ENCODE measurements at places on chromosomes 2 and 18. TPM values are rescaled to one million over a fixed set of nuclear protein-coding genes. Genes with fewer than 3 reads are reported as not detected.

Gene MCFD2
- 62.8 TPM for total RNA-seq

Gene CFAP65
- 0.82 TPM for total RNA-seq

Gene METAP1D
- total RNA-seq = 13.1 TPM

Gene MIB1
- total RNA-seq = 41.3 TPM

Gene GAL3ST2
- not detected for total RNA-seq

Gene PLCL1
- 11.1 TPM for total RNA-seq

Gene MTHFD2
- 15.4 TPM for total RNA-seq

Gene CPS1
- 8.7 TPM for total RNA-seq

- H3K27me3 ChIP-seq = no peaks in the 10 kb centered on the region
- H3K36me3 ChIP-seq = no peaks in the 10 kb centered on the region
- H3K27ac ChIP-seq = no peak overlapping the region
- no peaks in the 10 kb centered on the region for H3K4me1 ChIP-seq
These were observed 268.4 kb upstream of the CDH19 start for GRCh38 chr18:66872277-66872676.

DNA sequence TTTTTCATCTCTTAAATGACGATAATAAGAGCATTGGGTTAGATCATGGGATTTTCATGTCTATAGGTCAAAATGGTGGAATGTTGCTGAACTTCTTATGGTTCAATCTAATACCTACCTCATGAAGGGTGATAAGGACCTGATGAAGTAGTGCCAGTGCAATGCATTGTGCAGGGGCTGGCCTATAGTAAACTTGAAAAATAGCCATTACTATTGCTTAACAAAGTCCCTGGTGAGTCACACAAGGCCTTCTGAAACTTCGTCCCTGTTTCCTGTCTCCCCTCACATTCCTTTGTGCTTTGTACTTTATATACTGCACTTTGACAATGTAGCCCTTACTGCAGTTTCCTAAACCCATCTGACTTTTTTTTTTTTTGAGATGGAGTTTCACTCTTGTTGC, 515.9 kb downstream of the SLC4A3 start:
- H3K27ac ChIP-seq = no peak overlapping the region
- no peaks in the 10 kb centered on the region for H3K27me3 ChIP-seq
- H3K36me3 ChIP-seq = no peaks in the 10 kb centered on the region
- H3K4me3 ChIP-seq = no peak overlapping the region
- no peaks in the 10 kb centered on the region for H3K4me1 ChIP-seq

- H3K27ac ChIP-seq = no peak overlapping the region
- H3K27me3 ChIP-seq = no peaks in the 10 kb centered on the region
- no peaks in the 10 kb centered on the region for H3K4me1 ChIP-seq
- H3K4me3 ChIP-seq = no peak overlapping the region
These were observed 303.6 kb upstream of the ID2 start for GRCh38 chr2:8378016-8378810.

DNA sequence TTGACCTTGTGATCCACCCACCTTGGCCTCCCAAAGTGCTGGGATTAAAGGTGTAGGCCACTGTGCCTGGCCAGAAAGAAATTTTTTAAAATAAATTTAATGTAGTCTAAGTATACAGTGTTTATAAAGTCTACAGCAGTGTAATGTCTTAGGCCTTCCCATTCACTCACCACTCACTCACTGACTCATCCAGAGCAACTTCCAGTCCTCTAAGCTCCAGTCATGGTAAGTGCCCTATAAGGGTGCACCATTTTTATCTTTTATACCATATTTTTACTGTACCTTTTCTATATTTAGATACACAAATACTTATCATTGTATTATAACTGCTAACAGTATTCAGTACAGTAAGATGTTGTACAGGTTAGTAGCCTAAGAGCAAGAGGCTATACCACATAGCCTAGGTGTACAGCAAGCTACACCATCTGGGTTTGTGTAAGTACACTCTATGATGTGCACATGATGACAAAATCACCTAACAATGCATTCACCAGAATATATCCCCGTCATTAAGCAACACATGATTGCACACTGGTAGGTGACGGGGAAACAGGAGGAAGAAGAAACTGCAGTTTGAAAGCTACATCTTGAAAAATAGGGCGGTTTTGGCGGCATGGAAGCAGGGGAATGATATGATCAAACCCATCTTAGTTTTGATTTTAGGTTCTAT, 105.1 kb upstream of the ITGB6 start:
- no peak overlapping the region for H3K4me3 ChIP-seq
- no peaks in the 10 kb centered on the region for H3K36me3 ChIP-seq
- no peak overlapping the region for H3K27ac ChIP-seq

DNA sequence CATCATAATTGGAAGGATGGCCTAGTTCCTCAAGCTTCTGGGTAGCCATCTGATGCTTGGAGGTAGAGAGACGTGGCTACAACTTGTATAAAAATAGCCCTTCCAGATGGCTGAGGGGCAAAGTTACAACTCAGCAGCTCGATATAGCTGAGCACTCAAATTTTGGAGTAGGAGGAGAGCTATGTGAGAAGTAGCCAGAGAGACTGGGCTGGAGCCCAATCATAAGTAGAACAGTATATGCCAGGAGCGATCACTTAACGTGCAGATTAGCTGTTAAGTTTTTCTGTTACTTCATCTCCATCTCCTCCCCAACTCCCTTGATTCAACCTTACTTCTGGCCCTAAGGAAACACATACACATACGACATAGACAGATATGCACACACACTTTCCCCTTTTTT, 28.8 kb downstream of the CNRIP1 start:
- no peaks in the 10 kb centered on the region for H3K27me3 ChIP-seq
- H3K36me3 ChIP-seq = no peaks in the 10 kb centered on the region
- no peaks in the 10 kb centered on the region for H3K4me1 ChIP-seq
- H3K27ac ChIP-seq = no peak overlapping the region
- no peak overlapping the region for H3K4me3 ChIP-seq

- no peak for DNase-seq
- H3K27me3 ChIP-seq = no peaks in the 10 kb centered on the region
- no peak overlapping the region for H3K4me3 ChIP-seq
- H3K4me1 ChIP-seq = no peaks in the 10 kb centered on the region
These were observed 164.3 kb upstream of the ARL4C start for GRCh38 chr2:234661175-234661574.

DNA sequence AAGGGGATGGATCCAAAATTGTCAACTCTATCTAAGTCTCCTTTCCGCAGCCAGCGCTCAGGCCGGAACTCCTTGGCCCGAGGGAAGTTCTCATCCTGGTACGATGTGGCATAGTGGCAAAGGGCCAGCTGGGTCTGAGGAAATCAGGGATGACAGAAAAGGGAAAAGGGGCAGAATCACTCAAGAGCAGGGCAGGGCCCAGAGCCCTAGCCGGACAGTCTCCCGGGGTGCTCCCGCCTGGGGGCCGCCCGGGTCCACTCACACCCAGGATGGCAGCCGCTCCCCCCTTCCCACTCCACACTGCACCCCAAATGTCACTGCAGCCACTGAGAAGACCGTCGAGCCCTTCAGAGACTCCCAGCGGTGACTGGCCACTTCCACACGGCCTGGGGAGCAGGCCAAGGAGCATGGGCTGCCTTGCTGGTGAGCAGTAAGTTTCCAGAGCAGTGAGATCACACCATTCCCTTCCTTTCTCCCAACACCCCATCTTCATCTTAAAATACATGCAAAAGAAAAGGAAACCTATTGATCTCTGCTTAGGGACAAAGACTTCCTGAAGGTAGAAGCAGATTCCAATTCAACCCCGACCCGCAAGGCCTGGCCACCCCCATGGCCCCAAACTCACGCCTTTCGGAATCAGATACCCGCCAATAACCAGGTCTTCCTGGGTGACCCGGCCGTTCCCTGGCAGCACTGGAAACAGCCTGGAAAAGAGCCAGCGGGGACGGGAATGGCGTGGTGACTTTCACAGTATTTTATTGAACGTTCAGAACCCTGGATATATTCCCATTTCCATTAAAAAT, 26.7 kb downstream of the CYP27C1 start:
- H3K4me3 ChIP-seq = no peak overlapping the region
- peaks cover 3% of the 10 kb centered on the region for H3K4me1 ChIP-seq
- no peaks in the 10 kb centered on the region for H3K36me3 ChIP-seq

DNA sequence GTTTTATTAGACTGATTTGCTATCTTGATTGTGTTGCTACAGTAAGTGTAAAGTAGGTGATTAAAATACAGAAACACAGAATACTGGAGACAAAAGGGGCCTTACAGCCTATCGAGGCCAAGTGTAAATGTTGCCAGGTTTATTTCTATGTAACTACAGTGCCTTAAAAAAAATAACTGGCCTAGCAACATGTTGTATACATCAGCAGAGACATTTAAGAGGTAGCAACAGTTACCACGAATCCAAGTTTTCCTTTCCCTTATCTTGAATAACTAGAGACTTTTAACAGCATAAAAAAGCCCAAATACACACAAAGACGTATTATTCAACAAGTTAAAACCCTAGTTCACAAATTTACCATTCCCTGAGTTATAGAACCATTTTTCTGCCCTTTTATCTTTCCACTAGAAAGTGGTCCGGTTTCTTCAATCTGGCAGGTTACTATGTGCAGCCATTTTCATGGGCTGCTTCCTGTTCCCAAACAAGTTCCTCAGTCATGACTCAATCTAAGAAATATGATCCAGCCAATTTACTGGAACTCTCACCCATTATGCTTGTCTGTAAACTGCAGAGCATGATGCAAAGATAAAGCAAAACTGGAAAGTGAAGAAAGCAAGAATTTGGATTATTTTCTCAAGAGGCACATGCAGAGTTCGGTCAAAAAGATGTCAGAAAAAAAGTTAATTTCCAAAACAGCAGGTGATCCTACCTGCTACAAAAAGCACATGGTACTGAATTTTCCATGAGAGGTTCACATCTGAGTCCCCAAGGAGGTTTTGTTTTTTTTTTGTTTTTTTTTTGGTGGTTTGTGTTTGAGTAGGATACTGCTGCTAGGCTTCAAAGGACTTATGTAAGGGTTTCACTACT, 22.2 kb downstream of the NFE2L2 start:
- H3K4me1 ChIP-seq = peaks cover 42% of the 10 kb centered on the region
- no peak for DNase-seq
- H3K36me3 ChIP-seq = no peaks in the 10 kb centered on the region
- H3K4me3 ChIP-seq = peak overlapping the region; percentile 9
- H3K27ac ChIP-seq = peak overlapping the region; percentile 71

DNA sequence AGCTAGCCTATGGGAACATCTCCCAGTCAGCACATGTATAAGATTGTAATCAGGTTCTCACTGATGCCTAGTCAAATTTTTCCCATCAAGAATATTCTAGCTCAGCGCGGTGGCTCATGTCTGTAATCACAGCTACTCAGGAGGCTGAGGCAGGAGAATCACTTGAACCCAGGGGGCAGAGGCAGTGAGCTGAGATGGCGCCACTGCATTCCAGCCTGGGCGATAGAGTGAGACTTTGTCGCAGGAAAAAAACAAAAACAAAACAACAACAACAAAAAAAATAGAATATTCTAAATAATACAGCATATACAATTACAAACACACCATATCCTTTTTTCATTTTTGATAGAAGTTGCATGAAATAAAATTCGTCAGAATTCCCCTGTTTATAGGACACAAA, 67.5 kb upstream of the MYCN start:
- no peak overlapping the region for H3K27ac ChIP-seq
- no peak for DNase-seq
- H3K4me1 ChIP-seq = no peaks in the 10 kb centered on the region
- H3K4me3 ChIP-seq = no peak overlapping the region
- no peaks in the 10 kb centered on the region for H3K36me3 ChIP-seq

- no peak for DNase-seq
- no peak overlapping the region for H3K27ac ChIP-seq
- H3K4me3 ChIP-seq = no peak overlapping the region
- H3K36me3 ChIP-seq = no peaks in the 10 kb centered on the region
- no peaks in the 10 kb centered on the region for H3K27me3 ChIP-seq
These were observed 197.5 kb downstream of the SCG2 start for GRCh38 chr2:223404616-223405015.

GRCh38 chr18:32349728-32350395, 120.8 kb downstream of the GAREM1 start:
- DNase-seq = peak; percentile 81
- no peak overlapping the region for H3K27ac ChIP-seq
- H3K4me3 ChIP-seq = no peak overlapping the region
- H3K4me1 ChIP-seq = peaks cover 5% of the 10 kb centered on the region
- H3K27me3 ChIP-seq = no peaks in the 10 kb centered on the region

DNA sequence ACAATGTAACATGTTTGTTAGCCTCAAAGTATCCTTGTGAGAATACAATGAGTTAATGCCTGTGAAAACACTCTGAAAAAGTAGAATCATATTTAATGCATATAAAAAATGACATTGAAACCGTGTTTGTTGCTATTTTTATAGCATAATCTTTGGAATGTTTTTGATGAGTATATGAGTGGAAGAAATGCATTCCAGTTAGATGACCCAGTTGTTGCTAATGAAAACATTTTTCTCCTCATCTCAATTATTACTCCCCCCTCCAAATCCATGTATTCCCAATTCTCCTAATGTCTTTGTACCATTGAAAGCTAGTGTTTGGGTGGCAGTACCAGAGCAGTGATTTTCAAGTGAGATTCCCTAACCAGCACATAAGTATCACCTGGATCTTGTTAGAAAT, 67.1 kb upstream of the DSEL start:
- H3K4me1 ChIP-seq = no peaks in the 10 kb centered on the region
- H3K27ac ChIP-seq = no peak overlapping the region
- H3K27me3 ChIP-seq = no peaks in the 10 kb centered on the region
- no peak for DNase-seq
- no peaks in the 10 kb centered on the region for H3K36me3 ChIP-seq
- H3K4me3 ChIP-seq = no peak overlapping the region

- no peak overlapping the region for H3K27ac ChIP-seq
- H3K4me3 ChIP-seq = no peak overlapping the region
- peaks cover 7% of the 10 kb centered on the region for H3K4me1 ChIP-seq
- H3K36me3 ChIP-seq = no peaks in the 10 kb centered on the region
These were observed 25.7 kb upstream of the ID2 start for GRCh38 chr2:8656160-8656641.

DNA sequence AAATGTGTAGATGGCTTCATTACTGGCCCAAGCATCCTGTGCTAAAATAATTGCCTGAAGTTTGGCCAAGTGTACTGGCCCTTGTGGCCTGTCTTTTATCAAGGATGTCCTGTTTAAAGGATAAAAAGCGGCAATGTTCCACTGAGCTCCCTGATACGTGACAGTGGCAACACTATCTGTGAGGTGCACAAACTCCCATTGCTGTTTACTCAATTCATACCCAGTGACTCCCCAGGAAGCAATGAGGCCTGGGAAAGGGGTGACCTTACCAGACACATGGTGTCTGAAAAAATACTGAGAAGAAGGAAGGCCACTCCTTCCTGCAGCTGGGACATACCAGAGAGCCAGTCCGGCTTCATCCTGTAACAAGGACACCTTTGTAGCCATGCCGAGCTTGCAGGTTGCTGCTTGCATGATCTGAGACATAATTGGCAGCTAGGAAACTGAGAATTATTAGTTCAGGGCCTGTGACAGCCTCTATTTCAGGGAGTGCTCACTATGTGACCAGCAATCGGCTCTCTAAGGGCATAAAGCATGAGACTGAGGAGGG, 198.5 kb upstream of the LRATD1 start:
- no peak overlapping the region for H3K27ac ChIP-seq
- H3K4me3 ChIP-seq = no peak overlapping the region
- DNase-seq = no peak
- H3K4me1 ChIP-seq = no peaks in the 10 kb centered on the region
- no peaks in the 10 kb centered on the region for H3K36me3 ChIP-seq
- no peaks in the 10 kb centered on the region for H3K27me3 ChIP-seq
